Adrenal gland (tissue), 19 donors: ENCODE measurements at places on chromosomes 3 and 15. TPM values are rescaled to one million over a fixed set of nuclear protein-coding genes. Genes with fewer than 3 reads are reported as not detected.
A peak's percentile ranks its signal among the peaks of the same experiment; 100 is the strongest.

The TRIP4 gene
- total RNA-seq: 25.2 TPM

The RPL29 gene
- 1,699 TPM for total RNA-seq

The SEC22A gene
- 31.8 TPM for total RNA-seq

The MINDY4B gene
- total RNA-seq: not detected

The TTLL13 gene
- total RNA-seq: 0.43 TPM

The CCR5 gene
- 2.7 TPM for total RNA-seq

- peaks cover 7% of the 10 kb centered on the region for H3K4me1 ChIP-seq
- peaks cover 18% of the 10 kb centered on the region for H3K36me3 ChIP-seq
- H3K27me3 ChIP-seq: no peaks in the 10 kb centered on the region
Observed at GRCh38 chr3:50609071-50609762, 2.4 kb downstream of the CISH start.

GRCh38 chr3:49024449-49024848 is 2.5 kb downstream of the NDUFAF3 start:
- no peak for DNase-seq
- no peak overlapping the region for H3K27ac ChIP-seq
- H3K4me3 ChIP-seq: no peak overlapping the region
- no peaks in the 10 kb centered on the region for H3K27me3 ChIP-seq
- H3K4me1 ChIP-seq: peaks cover 26% of the 10 kb centered on the region

- no peaks in the 10 kb centered on the region for H3K36me3 ChIP-seq
- no peak for DNase-seq
- H3K27me3 ChIP-seq: no peaks in the 10 kb centered on the region
- no peak overlapping the region for H3K4me3 ChIP-seq
- H3K4me1 ChIP-seq: no peaks in the 10 kb centered on the region
Observed at GRCh38 chr15:78098131-78098755, 5.9 kb downstream of the SH2D7 start.

GRCh38 chr3:35393901-35394799 is 245.2 kb upstream of the ARPP21 start:
- no peaks in the 10 kb centered on the region for H3K27me3 ChIP-seq
- no peaks in the 10 kb centered on the region for H3K36me3 ChIP-seq
- H3K4me3 ChIP-seq: no peak overlapping the region
- H3K27ac ChIP-seq: no peak overlapping the region

- H3K27ac ChIP-seq: no peak overlapping the region
- H3K4me1 ChIP-seq: peaks cover 10% of the 10 kb centered on the region
- H3K36me3 ChIP-seq: no peaks in the 10 kb centered on the region
- peak overlapping the region; percentile 92 for H3K4me3 ChIP-seq
Observed at GRCh38 chr3:179069762-179070390, 1.7 kb downstream of the ZMAT3 start.

- no peak overlapping the region for H3K4me3 ChIP-seq
- no peak for DNase-seq
- H3K36me3 ChIP-seq: no peaks in the 10 kb centered on the region
- peaks cover 96% of the 10 kb centered on the region for H3K27me3 ChIP-seq
Observed at GRCh38 chr3:147423537-147423797, 14.3 kb downstream of the ZIC1 start.

- H3K27ac ChIP-seq: no peak overlapping the region
- no peak for DNase-seq
- no peak overlapping the region for H3K4me3 ChIP-seq
- H3K4me1 ChIP-seq: peaks cover 16% of the 10 kb centered on the region
- H3K36me3 ChIP-seq: no peaks in the 10 kb centered on the region
Observed at GRCh38 chr3:130838898-130839600, 54.8 kb upstream of the ATP2C1 start.

GRCh38 chr3:172216911-172217310 is 177.5 kb downstream of the FNDC3B start:
- no peaks in the 10 kb centered on the region for H3K36me3 ChIP-seq
- DNase-seq: no peak
- no peak overlapping the region for H3K4me3 ChIP-seq
- H3K27ac ChIP-seq: peak overlapping the region; percentile 15
- no peaks in the 10 kb centered on the region for H3K27me3 ChIP-seq
- H3K4me1 ChIP-seq: peaks cover 49% of the 10 kb centered on the region

DNA sequence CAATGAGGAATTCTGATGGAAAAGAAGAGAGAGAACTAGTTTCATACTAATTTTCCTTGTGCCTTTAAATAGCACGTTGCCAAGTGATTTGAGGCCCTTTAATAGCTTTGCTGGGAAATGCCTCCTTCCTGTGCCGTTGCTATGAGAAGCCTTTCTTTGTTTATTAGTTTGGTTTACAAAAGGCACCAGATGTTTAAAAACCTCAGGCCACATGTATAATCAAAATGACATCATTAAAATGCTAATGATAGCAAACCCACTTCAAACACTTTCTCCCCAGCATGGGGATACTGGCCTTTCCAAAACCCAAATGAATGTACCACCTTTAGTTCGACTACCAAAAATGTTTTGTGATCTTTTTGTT is 50.0 kb upstream of the TBC1D23 start:
- no peaks in the 10 kb centered on the region for H3K27me3 ChIP-seq
- H3K4me1 ChIP-seq: peaks cover 10% of the 10 kb centered on the region
- no peak for DNase-seq
- H3K4me3 ChIP-seq: no peak overlapping the region
- H3K27ac ChIP-seq: no peak overlapping the region
- no peaks in the 10 kb centered on the region for H3K36me3 ChIP-seq
